ENCODE measurements at places on chromosomes 11 and 22.

DNA sequence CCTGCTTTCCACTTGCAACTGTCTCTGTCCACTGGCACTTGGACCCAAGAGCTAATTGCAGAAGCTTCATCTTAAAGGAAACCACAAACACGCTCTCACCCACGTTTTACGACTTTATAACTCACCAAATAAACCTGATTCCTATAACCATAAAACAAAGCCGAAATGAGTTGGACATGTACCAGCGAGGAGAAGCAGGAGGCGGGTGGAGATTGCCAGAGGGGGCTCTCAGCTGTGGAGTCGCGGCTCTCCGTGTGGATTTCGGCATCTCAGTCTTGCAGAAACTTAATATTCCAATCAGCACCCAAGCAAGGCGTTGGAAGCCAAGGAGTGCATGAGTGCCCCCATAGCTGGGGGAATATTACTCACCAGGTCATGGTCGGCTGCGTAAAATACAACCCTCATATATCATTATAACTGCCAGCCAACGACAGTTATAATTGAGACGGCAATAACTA lies 483.6 kb downstream of the MN1 start:
- DNase-seq: no peak

DNA sequence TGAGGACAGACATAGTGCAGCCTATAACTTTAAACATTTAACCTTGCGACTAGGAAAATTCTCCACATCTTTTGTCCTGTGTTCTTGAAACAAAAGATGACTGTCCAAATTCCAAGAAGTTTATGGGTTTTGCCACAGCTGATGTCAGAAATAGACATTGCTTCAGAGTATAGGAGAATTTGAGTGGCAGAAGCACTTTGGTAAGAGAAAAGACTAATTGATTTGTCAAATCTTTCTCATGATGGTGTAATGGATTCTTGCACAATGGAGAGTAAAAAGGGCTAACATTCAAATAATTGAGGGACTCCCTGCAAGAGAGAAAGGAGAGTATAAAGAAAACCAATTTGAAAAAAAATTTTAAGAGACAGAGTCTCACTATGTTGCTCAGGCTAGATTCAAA lies 25.3 kb downstream of the C11orf58 start:
- DNase-seq: no peak

- no peak for DNase-seq
Measured at GRCh38 chr22:30774566-30774965, 79.9 kb downstream of the OSBP2 start.

DNA sequence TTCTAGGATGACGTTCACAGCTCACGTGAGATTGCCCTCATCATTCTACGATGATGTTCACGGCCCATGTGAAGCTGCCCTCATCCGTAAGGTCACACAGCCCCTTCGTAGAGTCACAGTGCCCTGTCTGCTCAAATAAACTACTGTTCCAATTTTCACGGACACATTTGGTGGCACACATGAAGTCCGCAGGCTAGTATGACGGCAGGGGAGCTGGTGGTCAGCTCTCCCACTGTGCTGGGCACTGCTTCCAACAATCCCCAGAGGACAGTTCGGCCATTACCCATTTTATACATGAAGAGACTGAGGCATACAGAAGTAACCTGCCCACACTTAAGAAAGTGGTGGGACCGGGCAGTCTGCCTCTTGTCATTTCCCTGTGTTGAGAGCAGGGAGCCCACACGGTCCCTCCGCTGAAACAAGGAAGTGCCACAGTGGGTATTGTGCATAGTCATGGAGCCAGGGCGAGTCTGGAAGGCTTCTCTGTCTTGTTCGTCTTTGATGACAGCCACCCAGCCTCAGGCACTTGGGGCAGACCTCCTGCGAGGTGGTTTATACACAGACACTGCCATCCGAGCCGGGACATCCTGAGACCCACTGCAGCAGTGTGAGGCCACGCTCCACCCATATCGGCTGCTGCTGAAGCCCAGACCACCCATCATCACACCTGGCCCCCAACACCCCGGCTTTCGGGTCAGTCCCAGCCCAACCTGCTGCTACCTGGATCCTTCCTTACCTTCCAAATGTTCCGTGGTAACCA lies 114.3 kb downstream of the PHF21B start:
- DNase-seq: no peak

DNA sequence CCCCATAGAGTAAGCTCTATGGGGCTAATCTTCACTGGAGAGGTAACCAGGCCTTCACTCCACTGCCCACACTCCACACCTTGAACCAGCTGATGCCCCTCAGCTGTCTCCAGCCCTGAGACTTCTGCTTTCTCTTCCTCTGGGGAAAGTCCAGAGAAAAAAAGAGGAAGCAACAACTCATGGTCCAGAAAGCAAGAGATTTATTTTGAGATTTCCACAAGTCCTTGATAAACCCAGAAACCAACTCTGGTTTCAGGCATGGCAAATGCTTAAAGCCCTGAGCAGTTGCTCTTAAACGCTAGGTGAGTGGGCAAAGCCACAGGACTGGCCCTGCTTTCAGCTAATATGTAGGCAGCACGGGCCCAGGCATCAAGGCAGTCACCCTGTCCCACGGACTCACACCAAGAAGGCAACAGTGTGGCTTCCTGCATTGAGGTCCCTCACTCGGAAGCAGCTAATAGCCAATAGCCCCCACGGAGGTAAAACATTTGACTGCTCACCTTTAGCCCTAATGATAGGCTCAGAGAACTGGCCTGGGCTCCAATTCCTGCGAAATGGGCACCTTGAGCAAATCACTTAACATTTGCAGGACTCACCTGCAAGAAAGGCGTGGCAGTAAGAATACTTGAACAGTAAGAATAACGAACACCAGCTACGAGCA lies 4.3 kb downstream of the CYB561A3 start:
- DNase-seq: no peak

- DNase-seq: no peak
Measured at GRCh38 chr11:45692808-45693453, 27.5 kb upstream of the CHST1 start.

- no peak for DNase-seq
Measured at GRCh38 chr11:11071486-11071885, 213.6 kb upstream of the ZBED5 start.

DNA sequence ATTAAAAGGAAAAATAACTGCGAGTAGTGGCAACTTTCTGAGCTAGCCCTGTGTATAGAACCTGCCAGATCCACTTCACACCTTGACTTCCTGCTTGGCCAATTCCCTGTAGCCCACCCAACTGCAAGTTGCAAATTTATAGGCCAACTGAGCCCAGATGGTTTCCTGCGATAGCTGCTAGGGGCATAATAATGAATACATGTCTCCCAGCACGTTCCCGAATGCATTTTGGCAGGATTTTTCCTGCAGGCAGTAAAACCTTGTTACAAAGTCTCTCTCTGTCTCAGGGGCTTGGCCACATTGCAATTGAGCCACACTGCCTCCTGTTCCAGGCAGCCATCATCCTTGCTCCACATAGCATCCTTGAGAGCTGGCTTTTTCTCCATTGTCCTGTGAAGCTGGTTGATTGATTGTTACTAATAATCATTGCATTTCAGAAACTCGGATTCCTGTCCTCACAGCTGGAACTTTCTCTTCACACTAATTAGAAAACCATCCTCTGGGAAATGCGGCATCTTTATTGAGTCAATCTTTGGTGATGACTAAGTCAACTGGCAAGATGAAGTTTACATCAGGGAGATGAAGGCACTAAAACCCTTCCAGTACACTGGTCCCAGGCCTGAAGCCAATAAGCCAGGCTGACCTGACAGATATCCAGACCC lies 18.6 kb upstream of the LMO2 start:
- no peak for DNase-seq

GRCh38 chr11:118789501-118790356 lies 1.2 kb downstream of the DDX6 start:
- no peak for DNase-seq

- no peak for DNase-seq
Measured at GRCh38 chr11:78938036-78938435, 363.4 kb upstream of the NARS2 start.

GRCh38 chr11:47284151-47284550 lies 14.2 kb downstream of the MADD start:
- DNase-seq: no peak

GRCh38 chr11:101126551-101127196 lies 2.9 kb downstream of the PGR start:
- DNase-seq: no peak

- no peak for DNase-seq
Measured at GRCh38 chr11:59787816-59788215, 22.8 kb downstream of the MRPL16 start.

DNA sequence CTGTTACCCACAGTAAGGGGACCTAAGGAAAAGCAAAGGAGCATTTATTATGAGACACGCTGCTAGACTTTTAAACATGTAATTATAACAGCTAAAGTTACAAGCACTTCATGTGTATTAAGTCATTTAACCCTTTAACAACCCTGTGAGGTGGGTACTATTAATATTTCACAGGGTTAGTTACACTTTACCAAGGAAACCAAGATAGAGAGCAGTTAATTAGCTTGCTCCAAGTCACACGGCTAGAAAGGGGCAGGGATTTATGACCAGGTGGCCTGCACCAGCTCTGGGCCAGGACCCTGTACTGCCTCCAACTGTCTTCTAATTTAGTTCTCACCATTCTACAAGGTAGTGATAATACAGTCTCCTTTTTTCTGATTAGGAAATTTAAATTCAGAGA lies 74.9 kb downstream of the RPL27A start:
- no peak for DNase-seq

DNA sequence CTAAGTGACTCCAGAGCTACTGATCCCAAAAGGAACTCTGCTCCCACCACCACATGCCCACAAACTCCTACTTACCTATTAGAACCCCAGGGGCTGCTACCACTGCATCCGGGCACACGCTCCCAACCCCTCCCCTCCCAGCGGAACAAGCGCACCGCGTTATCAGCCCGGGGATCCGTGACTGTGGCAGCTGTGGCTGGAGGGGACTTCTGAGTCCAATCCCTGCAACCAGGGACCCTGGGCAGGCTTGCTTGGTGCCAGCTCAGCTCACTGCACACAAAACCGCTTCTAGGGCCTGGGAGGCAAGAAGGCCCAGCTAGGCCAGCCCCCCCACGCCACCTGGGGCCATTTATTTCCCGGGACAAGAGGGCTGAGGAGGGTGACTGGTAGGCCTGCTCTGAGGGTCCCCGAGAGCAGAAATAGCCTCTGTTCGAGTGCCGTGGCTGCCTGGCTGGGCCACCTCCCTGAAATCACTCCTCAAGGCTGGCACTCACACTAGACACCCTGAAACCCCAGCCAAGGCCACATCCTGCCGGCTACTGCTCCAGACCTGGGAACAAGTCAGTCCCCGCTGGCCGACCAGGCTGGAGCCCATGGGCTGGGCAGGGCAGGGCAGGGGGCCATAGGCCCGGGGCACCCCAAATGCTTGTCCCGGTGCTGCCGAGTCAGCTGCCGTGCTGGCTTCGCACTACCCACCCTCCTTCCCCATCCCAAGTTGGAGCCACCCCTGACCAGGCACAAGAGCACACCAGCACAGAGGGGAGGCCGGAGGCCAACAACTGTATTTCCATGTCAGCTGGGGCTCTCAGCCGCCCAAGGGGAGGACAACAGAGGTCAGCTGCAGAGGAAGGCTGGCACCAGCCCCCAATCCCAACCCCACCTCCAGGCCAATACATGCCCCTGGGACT lies 1.9 kb upstream of the IFITM10 start:
- peak; percentile 49 for DNase-seq

DNA sequence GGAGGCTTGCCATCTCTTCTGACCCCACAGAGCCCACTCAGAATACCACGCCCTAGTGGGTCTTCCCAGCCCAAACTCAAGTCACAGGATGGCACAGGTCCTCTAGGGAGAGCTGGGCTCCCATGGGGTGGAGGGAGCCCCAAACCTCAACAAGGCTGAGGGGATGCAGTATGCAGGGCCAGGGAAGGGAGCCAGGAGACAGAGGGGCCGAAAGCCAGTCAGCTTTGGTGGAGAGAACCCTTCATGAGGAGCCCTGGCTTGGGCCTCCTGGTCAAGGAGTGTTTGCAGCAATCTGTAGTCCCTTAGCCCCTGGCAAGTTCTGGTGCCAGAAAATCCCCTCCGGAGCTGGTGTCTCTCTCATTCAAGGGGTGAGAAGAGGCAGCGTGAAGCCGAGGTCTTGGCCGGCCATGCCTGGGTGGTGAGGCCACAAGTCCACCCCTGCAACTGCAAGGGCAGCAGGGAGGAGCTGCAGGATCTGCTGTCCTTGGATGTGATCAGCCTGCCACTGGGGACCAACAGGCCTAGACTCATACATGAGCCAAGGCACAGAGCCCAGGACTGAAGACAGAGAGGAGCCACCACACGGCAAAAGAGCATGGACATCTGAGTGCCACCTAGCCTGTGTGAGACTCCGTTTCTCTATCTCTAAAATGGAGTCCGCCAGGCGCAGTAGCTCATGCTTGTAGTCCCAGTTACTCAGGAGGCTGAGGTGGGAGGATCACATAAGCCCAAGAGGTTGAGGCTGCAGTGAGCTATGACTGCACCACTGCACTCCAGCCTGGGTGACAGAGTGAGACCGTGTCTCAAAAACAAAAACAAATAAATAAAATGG lies 24.1 kb downstream of the NEAT1 start:
- no peak for DNase-seq

DNA sequence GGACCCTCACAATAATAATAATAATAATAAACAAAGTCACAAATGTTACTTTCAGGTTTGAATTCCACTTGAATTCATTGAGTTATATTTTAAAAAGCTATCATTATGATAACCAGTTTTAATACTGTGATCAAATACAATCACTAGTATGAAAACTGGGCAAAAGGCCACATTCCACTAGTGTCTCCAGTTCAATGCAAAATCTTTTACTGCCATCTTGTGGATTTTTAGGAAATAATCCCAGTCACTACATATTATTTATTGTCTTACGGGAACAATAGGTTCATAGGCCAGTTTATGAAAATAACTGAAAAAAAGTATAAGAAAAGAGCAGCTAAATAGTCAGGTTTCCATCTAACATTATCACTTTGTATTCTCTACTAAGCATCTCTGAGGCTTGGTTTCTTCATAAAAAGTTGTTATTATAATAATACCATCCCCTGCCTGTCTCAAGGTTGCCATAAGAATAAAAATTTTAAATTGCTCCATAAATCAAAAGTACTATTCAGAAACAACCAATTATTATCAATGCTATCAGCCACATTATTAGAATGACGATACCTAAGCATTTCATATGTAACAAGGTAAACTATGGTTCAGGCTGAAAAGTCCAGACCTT lies 533.9 kb upstream of the CCDC90B start:
- DNase-seq: no peak

GRCh38 chr11:57647372-57647771 lies 2.3 kb downstream of the YPEL4 start:
- no peak for DNase-seq

DNA sequence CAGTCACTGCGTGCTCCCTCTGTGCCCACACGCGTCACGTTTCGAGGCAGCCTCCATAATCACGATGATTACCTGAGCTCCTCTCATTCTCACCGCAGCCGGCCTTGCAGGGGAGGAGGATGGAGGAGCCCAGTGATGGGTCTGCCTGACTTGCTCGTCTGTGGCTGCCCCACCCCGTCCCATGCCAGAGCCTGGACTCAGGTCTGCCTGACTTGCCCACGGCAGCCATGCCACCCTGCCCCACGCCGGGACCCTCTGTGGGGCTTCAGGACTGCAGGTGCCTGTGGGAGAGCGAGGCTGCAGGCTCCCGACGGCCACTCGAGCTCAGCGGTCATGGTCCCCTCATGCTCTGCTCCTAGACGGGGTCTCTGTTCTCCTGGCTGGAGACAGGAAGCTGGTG lies 1025.1 kb downstream of the BRD1 start:
- DNase-seq: no peak

GRCh38 chr11:47510209-47510608 lies 42.7 kb downstream of the CELF1 start:
- DNase-seq: no peak

All from RWPE2 (cell line).